ENCODE measurements at places on chromosomes 3 and 15. TPM values are rescaled to one million over a fixed set of nuclear protein-coding genes. Genes with fewer than 3 reads are reported as not detected.

The PBRM1 gene
- total RNA-seq: 39.8 TPM

The NANOGP8 gene
- total RNA-seq: not detected

The HRG gene
- not detected for total RNA-seq

The P2RY1 gene
- 2.2 TPM for total RNA-seq

The ECE2 gene
- total RNA-seq: not detected

The TMEM44 gene
- 6.4 TPM for total RNA-seq

The TRIM42 gene
- total RNA-seq: not detected

Measured in right atrium auricular region (tissue), 2 donors.